ENCODE measurements at places on chromosomes 3 and 15. TPM values are rescaled to one million over a fixed set of nuclear protein-coding genes. Genes with fewer than 3 reads are reported as not detected.

DNA sequence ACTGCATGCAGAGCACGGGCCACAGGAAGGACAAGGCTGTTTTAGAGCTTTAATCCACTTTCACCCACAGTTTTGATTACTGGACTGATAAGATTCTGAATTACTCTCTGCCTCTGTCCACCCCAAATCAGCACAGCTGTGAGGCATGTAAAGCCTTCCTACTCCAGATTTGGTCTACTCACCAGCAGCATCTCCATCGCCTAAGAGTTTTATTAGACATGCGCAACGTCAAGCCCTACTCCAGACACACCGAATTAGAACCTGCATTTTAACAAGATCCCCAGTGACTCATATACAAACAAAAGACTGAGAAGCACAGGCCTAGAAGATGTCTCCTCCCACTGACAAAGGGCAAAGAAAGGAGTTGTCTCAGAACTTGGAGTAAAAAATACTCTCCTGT, 221.2 kb downstream of the TUSC7 start:
- DNase-seq = no peak

DNA sequence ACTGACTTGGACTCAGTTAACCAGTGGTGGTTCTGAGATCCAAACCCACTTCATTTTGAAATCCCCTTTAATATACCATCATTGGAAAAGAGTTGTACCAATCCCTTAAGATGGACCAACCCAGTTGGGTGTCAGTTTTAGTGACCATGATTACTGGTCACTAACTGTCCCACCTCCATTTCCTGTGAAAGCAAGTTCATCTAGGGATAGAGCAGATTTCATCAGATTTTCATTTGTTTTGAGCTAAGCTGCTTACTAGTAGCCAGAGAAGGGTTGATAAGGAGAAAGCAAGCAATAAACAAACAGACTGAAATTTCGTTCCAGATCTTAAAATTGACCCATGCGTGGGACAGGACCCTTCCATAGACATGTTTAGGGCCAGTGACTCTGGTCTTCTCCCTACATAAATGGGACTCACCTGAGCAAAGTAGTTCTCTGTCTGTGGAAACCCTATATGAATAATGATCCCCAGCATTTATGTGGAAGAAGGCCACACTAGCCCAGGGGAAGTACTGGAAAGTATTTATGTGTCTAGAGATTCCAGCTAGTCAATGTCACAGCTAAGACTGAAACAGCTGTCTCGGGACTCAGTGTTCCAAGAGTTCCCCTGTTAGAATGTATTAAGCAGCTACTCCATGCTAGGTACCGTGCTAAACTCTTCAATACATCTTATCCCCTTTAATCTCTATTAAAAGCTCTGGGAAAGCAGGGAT, 196.0 kb upstream of the BCL6 start:
- no peak for DNase-seq

The OXTR gene
- 3.5 TPM for total RNA-seq

GRCh38 chr15:99719096-99719541, 14.1 kb downstream of the LYSMD4 start:
- no peak for DNase-seq

The SLC24A5 gene
- not detected for total RNA-seq
